Natural killer cell (primary cell): ENCODE measurements at places on chromosomes 6 and 20. TPM values are rescaled to one million over a fixed set of nuclear protein-coding genes. Genes with fewer than 3 reads are reported as not detected.

Gene OR2B6
- total RNA-seq: not detected

GRCh38 chr20:39916236-39916765 is 772.7 kb downstream of the MAFB start:
- no peak overlapping the region for H3K4me3 ChIP-seq
- H3K27me3 ChIP-seq: no peaks in the 10 kb centered on the region
- H3K4me1 ChIP-seq: no peaks in the 10 kb centered on the region

Gene ZNF165
- total RNA-seq: 2.2 TPM

GRCh38 chr6:56065408-56065807 is 182.0 kb downstream of the COL21A1 start:
- H3K27me3 ChIP-seq: no peaks in the 10 kb centered on the region
- no peak overlapping the region for H3K27ac ChIP-seq
- H3K36me3 ChIP-seq: no peaks in the 10 kb centered on the region
- no peak for DNase-seq

Gene KCNK15
- total RNA-seq: not detected
